Lower leg skin (tissue), 4 donors: ENCODE measurements at places on chromosomes 5 and 9. TPM values are rescaled to one million over a fixed set of nuclear protein-coding genes. Genes with fewer than 3 reads are reported as not detected.

DNA sequence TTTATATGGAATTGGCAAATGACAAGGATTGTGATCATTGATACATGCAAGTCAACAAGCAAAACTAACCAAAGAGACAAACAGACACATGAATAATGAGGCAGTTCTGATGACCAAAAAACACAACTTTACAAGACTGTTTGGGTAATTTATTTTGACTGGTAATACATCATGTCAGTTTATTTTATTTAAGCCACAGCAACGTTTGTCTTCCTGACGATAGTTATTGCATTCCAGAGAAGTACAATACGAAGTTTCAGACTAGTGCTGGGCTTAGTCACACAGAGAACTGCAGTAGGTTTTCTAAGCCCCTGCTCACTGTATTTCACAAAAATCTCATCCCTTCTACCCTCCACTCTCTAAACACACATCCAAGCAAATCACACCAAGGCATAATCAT is 514.2 kb downstream of the RAB3C start:
- DNase-seq, result no peak

- DNase-seq, result no peak
Measured at GRCh38 chr5:99936911-99937310, 598.3 kb upstream of the FAM174A start.

DNA sequence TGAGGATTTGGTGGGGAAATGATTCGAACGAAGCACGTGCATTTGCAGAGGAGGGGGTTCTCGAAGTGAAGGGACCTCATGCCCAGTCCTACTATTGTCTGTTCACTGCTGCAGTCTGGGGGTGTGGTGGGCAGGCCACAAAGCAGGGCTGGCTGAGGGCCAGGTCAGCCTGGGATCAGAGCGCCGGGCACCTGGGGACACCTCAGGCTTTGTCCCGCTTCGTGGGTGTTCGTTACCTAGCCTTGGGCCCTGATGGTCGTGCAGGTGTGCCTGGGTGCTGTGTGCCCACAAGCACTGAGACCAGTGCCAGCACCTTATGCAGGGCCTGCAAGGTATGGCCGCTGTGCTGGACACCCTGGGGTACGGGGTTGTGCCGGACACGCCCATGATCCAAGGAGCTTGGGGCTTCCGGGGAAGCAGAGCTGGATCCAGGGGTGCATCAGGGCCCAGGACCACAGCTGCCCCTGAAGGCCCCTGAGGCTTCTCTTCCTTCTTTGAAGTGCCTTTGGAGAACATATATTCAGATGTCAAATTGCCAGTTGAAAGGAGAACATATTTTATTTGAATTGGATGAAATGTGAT is 80.6 kb downstream of the COL5A1 start:
- no peak for DNase-seq

Gene LCN1
- not detected for total RNA-seq

Gene SLC1A1
- 2.2 TPM for total RNA-seq

DNA sequence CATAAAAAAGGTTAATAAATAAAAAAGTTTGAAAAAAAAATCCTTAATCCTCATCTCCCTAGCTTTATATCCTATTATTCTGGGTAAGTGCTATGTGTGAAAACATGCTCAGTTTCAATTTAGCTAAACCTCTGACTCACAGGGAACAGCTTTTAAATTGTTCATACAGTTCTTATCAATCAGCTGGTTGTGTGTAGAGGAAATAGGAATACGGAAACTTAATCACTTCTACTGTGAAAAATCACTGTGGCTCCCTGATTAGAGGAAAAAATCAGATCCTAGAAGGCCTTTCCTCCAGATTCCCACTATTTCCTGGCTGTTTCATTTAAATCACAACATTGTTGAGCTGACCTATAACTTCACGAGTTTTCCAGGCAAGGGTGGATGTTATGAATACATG is 120.5 kb downstream of the MARCHF3 start:
- DNase-seq, result no peak

Gene PCAT7
- not detected for total RNA-seq

- DNase-seq, result no peak
Measured at GRCh38 chr9:37324691-37325490, 97.6 kb upstream of the GRHPR start.

Gene FGF1
- 0.66 TPM for total RNA-seq

- peak; percentile 96 for DNase-seq
Measured at GRCh38 chr5:8457187-8458037, 588.5 kb downstream of the MTRR start.

DNA sequence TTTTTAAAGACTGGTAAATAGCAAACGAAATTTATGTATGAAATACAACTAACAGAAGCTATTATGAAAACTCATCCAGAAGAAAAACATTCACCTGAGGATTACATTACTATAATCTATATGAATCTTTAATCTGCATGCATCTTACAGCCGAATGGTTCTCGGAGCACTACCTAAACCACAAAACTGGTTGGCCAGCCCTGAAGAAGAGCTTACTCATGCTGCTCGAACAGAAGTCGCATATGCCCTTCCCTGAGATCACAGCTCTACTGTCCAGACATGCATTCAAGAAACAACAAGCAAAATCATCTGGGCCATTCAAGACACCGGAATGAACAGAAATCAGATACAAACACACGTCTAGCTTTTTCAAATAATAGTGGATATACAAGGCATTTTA is 931.0 kb upstream of the DMAC1 start:
- no peak for DNase-seq

GRCh38 chr5:87560528-87560927 is 147.8 kb upstream of the CCNH start:
- DNase-seq, result no peak

- DNase-seq, result no peak
Measured at GRCh38 chr9:18588002-18588401, 114.0 kb downstream of the ADAMTSL1 start.

Gene TMC1
- total RNA-seq, result 0.46 TPM

DNA sequence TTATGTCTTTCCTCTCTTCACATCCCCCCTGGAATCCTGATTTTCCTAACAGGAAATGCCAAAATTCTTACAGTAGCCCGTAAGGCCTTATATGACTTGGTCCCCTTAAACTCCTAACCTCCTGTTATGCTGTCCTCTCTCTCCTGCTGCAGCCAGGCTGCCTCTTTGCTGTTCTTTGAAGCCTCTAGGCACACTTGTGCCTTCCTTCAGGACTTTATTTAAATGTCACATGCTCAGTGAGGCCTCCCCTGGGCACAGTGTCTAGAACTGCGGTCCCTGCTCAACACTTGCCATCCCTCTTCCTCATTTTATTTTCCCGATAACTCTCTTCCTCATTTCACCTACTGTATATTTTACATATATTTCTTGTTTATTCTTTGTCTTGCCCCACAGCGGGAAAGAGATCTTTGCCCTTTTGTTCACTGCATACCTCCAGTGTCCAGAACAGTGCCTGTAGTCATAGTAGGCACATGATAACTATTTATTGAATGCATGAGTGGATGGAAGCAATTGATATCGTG is 5.5 kb upstream of the SHB start:
- DNase-seq, result no peak

- DNase-seq, result no peak
Measured at GRCh38 chr9:97744710-97745708, 47.9 kb upstream of the XPA start.

Gene SPATA31A3
- not detected for total RNA-seq

DNA sequence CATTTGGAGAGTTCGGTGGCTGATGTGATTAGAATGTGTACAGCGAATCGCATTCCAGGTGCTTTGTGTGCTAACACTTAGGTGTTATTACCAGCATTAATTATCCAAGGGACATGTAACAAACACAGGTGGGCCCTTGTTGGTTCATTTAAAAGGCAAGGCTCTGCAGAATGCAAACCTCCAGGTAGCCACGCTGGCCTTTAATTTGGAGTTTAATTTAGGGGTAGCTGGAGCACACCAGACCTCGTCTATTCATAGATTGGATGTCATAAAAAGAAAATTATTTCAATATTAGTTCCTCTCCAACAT is 191.1 kb downstream of the MAT2B start:
- DNase-seq, result no peak

GRCh38 chr5:103829585-103829984 is 267.0 kb upstream of the NUDT12 start:
- DNase-seq, result no peak

GRCh38 chr9:16712787-16713186 is 157.7 kb downstream of the BNC2 start:
- DNase-seq, result no peak

DNA sequence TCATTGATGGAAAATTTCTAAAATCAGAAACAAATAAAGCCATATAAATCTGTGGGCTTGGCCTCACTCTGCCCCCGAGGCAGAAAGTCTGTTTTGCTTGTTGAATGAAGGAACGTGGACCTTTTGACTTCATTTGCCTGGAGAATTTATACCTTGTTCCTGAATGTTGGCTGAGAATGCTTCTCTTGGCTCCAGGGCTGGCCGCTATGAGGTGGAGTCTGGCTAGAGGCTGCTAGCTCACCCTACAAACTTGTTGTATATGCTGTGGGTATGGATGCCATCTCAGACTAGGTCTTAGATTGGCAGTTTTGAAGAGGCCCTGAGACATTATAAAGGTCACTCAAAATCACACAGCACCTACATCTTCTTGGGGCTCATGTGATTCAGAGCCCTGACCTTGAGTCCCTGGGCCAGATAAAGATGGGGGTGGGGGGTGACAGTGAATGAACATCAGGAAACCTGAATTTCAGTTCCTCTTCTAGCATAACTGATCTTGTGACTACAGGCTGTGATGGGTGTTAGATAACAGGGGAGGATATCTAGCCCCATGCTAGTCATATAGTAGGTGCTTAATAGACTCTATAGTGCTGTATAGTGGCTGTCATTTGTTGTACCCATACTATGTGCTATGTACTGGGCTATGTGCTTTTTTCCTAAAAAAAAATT is 2.8 kb downstream of the GM2A start:
- DNase-seq, result peak; percentile 66

DNA sequence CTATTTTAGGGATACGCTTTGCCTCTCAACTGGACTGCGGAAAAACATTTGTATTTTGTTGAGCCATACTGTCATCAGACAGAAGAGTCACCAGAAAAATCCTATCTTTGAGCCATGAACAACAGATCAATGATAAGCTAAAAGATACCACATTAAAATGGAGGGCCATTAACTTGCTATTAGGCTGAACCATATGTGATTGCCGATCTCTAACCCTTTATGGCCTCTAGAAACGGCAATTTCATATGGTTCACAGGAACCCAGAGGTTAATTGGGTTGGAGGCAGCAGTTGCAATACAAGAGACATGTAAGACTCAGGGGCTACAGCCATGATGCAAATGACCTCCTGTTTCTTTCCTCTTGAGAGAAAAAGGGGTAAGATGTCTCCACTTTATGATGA is 69.8 kb downstream of the MYO10 start:
- no peak for DNase-seq

- no peak for DNase-seq
Measured at GRCh38 chr9:96241391-96241809, 60.6 kb downstream of the HSD17B3 start.

GRCh38 chr5:38806775-38807258 is 39.0 kb upstream of the OSMR start:
- DNase-seq, result no peak

DNA sequence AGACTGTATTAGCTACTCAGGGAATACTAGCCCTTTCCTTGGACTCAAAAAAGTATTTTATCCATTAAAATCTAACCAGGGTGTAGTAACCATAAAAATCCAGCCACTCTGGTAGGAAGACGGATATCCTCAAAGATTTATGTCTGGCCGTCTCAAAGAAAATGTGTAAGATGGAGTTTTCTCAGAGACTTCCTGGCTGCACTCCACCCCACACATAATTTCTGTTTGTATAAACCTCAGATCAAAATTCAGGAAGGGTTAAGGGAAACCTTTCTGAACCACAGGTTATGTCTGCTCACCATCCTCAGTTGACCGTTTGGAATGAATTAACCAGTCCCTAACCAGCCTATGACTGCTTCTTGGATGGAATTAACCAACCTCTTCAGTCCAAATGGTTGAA is 13.8 kb upstream of the SMIM23 start:
- no peak for DNase-seq

GRCh38 chr9:10366171-10366779 is 246.5 kb downstream of the PTPRD start:
- no peak for DNase-seq
